ENCODE measurements at places on chromosomes 7 and 10.

DNA sequence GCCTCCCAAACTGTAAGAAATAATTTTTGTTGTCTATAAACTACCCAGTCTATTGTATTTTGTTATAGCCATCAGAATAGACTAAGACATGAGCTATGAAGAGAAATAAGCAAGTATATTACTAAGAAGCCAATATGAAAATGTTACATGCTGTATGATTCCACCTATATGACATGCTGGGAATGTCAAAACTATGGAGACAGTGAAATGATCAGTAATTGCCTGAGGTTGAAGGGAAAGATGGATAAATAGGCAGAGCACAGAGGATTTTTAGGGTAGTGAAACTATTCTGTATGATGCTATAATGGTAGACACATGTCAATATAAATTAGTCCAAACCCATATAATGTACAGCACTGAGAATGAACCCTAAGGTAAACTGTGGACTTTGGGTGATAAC lies 261.3 kb upstream of the PCDH15 start:
- no peak for DNase-seq

DNA sequence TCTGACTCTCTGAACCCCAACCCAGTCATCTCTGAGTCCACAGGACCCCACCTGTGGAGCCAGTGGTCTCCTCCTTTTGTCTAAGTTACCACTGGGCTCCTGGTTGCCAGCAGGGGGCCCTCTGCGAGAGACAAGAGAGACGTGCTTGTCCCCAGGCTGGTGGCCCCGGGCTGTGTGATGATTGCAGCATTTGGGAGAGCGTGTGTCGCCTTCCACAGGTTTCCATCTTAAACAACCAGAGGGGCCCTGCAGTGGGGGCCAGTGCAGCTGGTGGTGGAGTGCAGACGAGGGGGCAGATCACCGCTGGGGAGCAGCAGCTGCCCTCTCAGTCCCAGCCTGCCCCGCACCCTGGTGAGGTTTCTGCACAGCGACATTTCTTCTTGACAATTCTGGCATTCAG lies 122.4 kb upstream of the PPP2R2D start:
- DNase-seq: no peak

DNA sequence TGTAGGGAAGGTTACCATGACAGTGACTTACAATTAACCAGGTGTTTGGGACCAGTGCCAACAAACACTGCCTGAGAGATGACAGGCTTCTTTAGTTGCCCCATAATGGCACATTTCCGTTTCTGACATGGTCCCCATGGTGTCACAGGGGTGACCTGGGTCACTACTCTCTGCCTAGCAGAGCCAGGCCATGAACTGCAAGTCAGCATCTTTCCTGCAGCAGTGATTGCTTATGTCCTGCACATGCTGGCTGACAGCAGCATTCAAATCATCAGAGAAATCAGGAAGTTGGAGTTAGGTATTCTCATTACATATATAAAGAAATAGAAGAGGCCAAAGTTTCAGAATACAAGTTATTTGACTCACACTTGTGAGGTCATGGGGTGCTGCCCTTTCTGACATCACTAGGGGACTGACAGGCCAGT lies 47.1 kb upstream of the ZNRF2 start:
- DNase-seq: no peak

DNA sequence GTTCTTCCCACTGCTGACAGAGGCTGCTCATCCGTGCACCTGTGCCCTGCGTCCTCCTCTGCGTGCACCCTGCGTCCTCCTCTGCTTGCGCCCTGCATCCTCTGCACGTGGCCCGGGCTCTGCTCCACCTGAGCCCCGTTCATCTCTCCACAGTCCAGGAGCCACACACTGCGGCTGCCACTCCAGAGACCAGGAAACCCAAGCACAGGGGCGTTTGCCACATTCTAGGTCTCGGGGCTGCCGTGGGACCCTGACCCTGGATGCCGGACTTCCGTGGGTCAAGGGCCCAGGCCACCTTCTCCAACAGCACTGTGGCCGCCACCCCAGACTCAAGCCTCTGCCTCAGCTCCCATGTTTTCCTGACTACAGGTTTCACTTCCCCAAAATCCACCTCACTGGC lies 460.4 kb downstream of the PTPRN2 start:
- no peak for DNase-seq

GRCh38 chr10:32582946-32583345 lies 137.0 kb downstream of the CCDC7 start:
- no peak for DNase-seq

- DNase-seq: no peak
Observed at GRCh38 chr7:149171892-149172533, 23.3 kb upstream of the ZNF282 start.

GRCh38 chr7:48635796-48636195 lies 288.6 kb upstream of the CDC14C start:
- DNase-seq: no peak

GRCh38 chr10:122419016-122419415 lies 35.4 kb upstream of the ARMS2 start:
- DNase-seq: no peak

- no peak for DNase-seq
Observed at GRCh38 chr7:82623812-82624211, 180.2 kb upstream of the CACNA2D1 start.

DNA sequence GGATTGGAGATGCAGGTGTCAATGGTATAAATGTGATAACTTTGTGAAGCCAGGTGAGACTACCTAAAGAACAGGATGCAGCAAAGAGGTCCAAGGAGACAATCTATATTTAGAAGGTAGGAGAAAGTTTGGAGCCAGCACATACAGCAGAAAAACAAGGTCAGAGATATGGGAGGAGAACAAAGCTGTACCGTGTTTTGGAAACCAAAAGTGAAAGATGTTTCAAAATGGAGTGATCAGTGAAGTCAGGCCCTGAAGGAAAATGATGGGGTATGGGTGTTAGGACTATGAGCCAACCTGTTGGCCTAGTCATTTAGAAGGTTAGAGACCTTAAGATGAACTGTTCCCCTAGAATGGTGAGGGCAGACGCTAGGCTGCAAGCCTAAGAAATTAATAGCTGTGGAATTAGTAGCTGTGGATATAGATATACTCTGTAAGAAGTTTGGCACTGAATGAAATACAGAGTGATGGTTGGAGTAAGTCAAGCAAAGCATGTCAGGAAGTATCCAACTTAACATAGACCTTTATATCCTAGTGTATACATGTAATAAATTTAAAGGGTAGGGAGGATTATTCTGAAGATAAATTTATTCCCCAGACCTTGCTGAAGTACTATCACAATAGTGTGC lies 149.8 kb upstream of the WNT16 start:
- DNase-seq: no peak

DNA sequence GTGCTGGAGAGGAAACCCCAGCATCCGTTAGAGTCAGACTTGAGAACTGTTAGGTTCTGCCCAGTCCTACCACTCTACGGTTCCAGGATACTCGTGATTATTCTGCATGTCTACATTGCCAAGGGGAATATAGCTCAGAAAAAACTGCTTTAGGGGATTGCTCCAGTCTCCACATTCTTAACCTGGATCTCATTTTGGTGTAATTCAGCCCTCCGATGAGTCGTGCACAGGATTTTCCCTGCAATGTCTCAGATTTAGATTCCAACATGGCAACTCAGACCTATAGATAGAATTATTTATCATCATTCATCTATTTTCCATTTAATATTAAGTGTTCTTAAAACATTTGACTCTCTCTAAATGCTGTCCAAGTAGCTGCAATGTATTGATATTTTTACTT lies 121.1 kb upstream of the ZEB1 start:
- no peak for DNase-seq

- no peak for DNase-seq
Observed at GRCh38 chr10:14592566-14592965, 182.1 kb downstream of the FAM107B start.

DNA sequence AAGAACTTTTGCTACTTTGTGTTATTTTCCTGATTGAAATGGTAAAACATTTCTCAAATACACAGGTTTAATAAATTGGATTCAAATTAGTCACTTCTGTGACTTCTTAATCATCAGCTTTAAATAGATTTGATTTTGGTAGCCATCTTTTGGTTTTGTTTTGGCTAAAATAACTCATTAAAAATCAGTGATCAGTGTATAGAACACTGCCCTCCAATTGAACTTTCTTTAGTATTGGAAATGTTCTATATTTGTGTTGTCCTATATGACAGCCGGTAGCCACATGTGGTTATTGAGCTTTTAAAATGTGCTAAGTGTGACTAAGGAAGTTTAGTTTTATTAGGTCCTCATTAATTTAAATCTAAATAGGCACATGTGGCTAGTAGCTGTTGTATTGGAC lies 50.4 kb downstream of the GLCCI1 start:
- DNase-seq: no peak

DNA sequence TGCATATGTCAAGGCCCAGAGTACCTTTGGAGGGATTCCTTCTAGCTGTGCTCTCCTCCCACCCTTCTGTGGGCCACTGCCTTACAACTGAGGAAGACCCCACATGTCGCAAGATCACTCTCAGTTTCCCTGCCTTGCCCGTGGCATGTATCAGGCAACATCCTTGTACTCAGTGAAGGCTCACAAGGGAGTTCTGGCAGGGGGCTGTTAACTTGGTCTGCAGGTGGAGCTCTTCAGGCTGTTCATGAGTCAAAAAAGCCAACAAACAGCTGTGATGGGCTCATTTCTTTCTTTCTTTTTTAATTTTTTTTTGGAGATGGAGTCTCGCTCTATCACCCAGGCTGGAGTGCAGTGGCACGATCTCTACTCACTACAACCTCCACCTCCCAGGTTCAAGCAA lies 513.0 kb upstream of the ANKRD30A start:
- no peak for DNase-seq

GRCh38 chr7:105622106-105622731 lies 40.9 kb upstream of the EFCAB10 start:
- no peak for DNase-seq

DNA sequence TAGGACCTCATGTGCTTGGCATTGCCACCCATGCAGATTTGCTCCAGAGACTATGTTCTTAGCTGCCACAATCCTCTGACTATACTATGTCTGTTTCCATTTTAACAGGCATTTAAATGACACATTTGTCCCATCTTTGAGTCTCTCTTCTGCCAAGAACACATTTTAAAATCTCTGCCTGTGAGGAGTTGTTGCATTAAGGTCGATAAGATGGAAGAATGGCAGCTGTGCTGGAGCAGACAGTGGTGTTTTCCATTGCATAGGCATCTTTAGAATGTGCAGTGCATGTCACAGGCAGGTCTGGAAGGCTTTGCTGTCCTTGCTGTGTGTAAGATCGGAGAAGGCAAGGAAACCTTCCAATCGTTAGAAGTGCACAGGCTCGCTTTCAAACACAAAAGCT lies 70.9 kb upstream of the CELF2 start:
- no peak for DNase-seq

DNA sequence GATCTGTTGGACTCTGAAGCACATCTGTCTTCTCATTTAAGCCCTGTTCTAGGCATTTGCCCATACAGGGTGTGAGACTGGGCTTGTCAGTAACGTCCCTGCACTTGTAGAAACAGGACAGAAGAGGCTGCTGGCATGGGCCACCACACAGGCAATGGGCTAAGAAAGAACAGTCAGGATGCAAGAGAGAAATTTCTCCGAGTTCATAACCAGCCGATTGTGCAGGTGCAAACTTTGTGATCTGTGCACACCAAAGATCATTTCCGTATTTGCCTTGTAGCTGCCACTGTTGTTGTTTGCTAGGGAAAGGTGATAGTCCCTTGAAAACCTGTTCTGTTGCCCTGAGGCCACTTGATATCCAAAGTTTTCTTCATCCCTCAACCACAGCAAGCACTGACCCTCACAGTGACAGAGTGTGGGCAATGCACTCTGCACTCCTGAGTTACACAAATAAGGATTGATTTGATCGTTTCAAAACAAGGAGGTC lies 20.3 kb downstream of the KLF6 start:
- no peak for DNase-seq

GRCh38 chr10:104735757-104736391 lies 94.8 kb downstream of the SORCS3 start:
- no peak for DNase-seq

- no peak for DNase-seq
Observed at GRCh38 chr10:48800007-48800675, 115.5 kb downstream of the WDFY4 start.

DNA sequence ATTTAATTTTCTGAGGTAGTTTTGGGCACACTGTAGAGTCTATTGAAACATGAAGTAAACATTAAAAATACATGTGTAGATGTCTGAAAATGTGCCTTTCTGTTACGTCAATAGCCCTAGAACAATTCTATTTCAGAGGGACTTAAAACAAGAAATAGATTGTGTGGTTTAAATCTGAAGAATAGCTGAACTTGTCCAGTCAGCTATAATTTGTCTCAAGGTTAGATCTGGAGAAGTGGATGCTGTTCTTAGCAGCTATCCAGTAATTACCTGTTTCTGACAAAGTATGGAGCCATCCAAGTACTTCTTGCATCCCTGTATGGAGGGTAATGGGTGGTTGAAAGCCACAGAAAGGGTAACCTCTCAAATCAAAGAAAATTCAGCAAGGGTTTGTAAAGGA lies 92.8 kb downstream of the SEPTIN7 start:
- DNase-seq: no peak

GRCh38 chr7:5266191-5267028 lies 16.3 kb upstream of the SLC29A4 start:
- DNase-seq: no peak

GRCh38 chr10:70742537-70743429 lies 42.4 kb downstream of the TBATA start:
- DNase-seq: no peak

- no peak for DNase-seq
Observed at GRCh38 chr10:73769396-73769795, 12.5 kb upstream of the CHCHD1 start.

DNA sequence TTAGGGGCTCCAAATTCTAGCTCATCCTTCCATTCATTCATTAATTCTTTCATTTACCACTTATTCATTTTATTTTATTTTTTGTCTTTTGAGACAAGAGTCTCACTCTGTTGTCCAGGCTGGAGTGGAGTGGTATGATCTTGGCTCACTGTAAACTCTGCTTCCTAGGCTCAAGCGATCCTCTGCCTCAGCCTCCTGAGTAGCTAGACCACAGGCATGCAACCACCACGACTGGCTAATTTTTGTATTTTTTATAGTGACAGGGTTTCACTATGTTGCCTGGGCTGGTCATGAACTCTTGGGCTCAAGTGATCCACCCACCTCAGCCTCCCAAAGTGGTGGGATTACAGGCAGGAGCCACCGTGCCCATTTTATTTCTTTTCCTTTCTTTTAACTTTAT lies 31.6 kb downstream of the FGF8 start:
- no peak for DNase-seq

DNA sequence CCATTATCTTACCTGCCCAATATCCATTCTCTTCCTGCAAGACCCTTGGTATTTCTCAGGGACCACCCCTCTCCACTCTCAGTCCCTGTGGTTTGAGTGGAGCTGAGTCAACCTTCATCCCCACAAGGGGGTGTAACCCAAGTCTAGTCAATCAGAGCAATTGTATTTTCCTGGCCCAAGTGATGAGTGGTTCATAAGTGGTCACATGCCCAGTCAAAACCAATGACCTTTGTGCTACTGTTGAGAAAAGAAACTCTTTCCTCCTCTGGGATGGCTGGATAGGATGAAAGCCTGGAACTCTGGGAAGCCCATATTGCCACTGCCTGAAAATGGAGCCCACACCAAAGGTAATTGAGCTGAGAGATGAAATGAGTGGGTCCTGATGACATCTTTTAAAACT lies 93.6 kb downstream of the SNX10 start:
- DNase-seq: no peak

- DNase-seq: no peak
Observed at GRCh38 chr7:62361-63116, 129.8 kb upstream of the FAM20C start.
